CD14-positive monocyte (primary cell): ENCODE measurements at places on chromosomes 1 and 21. TPM values are rescaled to one million over a fixed set of nuclear protein-coding genes. Genes with fewer than 3 reads are reported as not detected.

The PTGFRN gene
- polyA plus RNA-seq: 2.9 TPM

The LIPI gene
- polyA plus RNA-seq: not detected

The PAPPA2 gene
- not detected in 2 replicates for polyA plus RNA-seq

The VN1R5 gene
- polyA plus RNA-seq: not detected

The KRTAP10-1 gene
- not detected for polyA plus RNA-seq

The AGT gene
- polyA plus RNA-seq: 0.04 TPM in 1 of 2 replicates, not detected in the other

The RIPK4 gene
- 0.03 and 0.05 TPM in 2 replicates for polyA plus RNA-seq

The KCNN3 gene
- not detected for polyA plus RNA-seq

The TDRD5 gene
- not detected in 2 replicates for polyA plus RNA-seq

The ADCY10 gene
- polyA plus RNA-seq: 0.09 TPM in 1 of 2 replicates, not detected in the other

The UBIAD1 gene
- 10.5 TPM for polyA plus RNA-seq

The MYOG gene
- not detected for polyA plus RNA-seq

The SLC1A7 gene
- polyA plus RNA-seq: not detected

The KIRREL1 gene
- polyA plus RNA-seq: not detected

The SPRR1B gene
- polyA plus RNA-seq: not detected

The INAVA gene
- not detected for polyA plus RNA-seq

The AIRE gene
- not detected in 2 replicates for polyA plus RNA-seq

The ADAMTS5 gene
- 1.1 TPM for polyA plus RNA-seq

The KRTAP19-3 gene
- polyA plus RNA-seq: not detected in 2 replicates

The UBE2U gene
- not detected in 2 replicates for polyA plus RNA-seq

The CAMK2N1 gene
- not detected for polyA plus RNA-seq

The RPS8 gene
- 1,619 and 1,794 TPM in 2 replicates for polyA plus RNA-seq

The CYP4B1 gene
- not detected for polyA plus RNA-seq

The LAD1 gene
- not detected for polyA plus RNA-seq

The MATN1 gene
- polyA plus RNA-seq: not detected

The GCSAML gene
- polyA plus RNA-seq: not detected

The KRTAP10-6 gene
- polyA plus RNA-seq: not detected

The UBL4B gene
- not detected for polyA plus RNA-seq

The SDE2 gene
- polyA plus RNA-seq: 2.9 and 18.0 TPM in 2 replicates

The TP73 gene
- polyA plus RNA-seq: 0.42 TPM

The STIL gene
- polyA plus RNA-seq: 0.22 and 0.31 TPM in 2 replicates

The FTCD gene
- not detected for polyA plus RNA-seq

The CFAP74 gene
- not detected for polyA plus RNA-seq

The RASAL2 gene
- 0.15 TPM for polyA plus RNA-seq

The GBP7 gene
- polyA plus RNA-seq: not detected

The SLC27A3 gene
- polyA plus RNA-seq: 84.5 TPM
